ENCODE measurements at places on chromosomes 1 and 21.

GRCh38 chr1:9573723-9574122 is 15.0 kb upstream of the TMEM201 start:
- no peak for DNase-seq

DNA sequence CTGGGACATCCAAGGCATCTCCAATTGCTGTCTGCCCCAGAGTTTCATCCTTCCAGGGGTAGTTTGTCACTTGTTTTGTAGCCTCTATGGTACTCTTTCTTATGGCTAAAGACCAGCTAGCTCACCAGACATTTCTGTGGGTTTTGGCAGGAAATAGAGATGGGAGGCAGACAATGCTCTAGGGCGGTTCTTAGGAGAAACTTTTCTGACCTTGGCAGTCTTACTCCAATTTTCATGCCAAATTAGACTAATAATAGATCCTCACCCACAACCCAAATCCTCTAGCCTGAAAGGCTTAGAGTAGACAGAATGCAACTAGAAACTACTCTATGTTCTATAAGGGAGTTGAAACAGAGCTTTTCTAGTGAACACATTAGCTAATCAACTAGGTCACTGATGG is 69.8 kb downstream of the LRIG2 start:
- no peak for DNase-seq

DNA sequence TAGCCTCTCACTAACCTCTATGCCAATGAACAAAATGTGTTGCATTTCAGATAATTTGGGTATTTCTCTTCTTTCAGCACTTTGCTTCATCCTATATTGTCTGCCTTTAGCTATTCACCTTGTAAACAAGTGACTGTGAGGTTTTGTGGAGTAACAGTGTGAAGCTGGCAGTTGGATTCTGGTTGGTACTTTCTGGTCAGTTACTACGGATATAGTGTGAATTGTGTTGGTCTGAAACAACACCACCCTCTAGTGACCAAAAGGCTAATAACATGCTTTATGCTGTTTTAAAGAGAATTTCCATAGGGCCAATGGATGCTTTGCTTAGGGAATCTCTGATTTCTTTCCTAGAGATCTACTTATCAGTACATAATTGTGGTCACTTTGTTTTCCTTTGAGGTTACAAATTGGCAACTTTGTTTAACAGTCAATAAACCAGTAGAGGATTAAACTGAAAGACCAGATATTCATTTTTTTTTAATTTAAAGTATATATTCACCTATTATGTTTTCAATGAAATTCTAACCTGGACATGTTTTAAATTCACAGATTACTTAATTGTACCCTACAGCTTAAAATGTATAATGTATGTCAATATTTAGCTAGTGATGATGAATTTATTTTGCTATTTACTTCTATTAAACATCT is 2.5 kb upstream of the PTGER3 start:
- peak; percentile 24 for DNase-seq

DNA sequence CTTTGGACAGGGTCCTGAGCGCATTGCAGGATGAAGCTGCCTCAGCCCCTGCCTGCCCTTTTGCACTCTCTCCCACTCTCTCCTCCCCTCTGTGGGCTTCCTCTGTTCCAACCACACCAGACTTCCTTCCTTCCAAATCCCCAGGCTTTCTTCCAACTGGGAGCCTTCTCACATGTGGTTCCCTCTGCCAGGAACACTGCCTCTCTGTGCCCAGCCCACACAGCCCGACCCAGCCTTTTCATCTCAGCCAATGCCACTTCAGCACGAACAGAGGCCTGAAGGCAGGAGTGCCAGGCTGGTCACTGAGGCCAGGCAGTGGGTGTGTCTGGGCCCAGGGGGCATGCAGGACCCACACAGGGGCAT is 5.9 kb downstream of the SELENON start:
- no peak for DNase-seq

DNA sequence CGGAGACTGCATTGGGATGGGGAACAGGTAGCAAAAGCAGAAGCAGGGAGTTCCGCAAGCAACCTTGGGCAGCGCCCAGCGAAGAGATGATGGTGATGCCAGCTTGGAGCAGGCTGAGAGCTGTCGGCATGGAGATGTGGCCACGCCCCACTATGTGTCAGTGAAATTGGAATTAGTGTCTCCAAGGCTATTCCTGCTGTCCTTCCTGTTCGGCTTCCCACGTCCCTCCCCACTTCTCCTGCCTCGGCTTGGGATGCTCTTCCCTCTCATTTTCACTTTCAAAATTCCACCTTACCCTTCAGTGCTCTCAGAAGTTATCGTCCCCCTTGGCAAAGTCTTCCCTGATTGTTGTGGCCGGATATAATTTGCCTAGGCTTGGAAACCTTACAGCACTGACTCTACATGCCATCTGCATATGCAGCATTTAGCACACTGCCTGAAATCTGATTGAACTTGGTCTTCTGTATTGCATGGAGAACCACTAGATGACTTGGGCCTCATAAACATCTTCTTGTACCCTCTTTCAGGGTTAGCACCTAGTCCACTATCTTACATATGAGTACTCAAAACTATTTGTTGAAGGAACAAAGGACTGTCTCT is 270.7 kb upstream of the RUNX1 start:
- DNase-seq = no peak

DNA sequence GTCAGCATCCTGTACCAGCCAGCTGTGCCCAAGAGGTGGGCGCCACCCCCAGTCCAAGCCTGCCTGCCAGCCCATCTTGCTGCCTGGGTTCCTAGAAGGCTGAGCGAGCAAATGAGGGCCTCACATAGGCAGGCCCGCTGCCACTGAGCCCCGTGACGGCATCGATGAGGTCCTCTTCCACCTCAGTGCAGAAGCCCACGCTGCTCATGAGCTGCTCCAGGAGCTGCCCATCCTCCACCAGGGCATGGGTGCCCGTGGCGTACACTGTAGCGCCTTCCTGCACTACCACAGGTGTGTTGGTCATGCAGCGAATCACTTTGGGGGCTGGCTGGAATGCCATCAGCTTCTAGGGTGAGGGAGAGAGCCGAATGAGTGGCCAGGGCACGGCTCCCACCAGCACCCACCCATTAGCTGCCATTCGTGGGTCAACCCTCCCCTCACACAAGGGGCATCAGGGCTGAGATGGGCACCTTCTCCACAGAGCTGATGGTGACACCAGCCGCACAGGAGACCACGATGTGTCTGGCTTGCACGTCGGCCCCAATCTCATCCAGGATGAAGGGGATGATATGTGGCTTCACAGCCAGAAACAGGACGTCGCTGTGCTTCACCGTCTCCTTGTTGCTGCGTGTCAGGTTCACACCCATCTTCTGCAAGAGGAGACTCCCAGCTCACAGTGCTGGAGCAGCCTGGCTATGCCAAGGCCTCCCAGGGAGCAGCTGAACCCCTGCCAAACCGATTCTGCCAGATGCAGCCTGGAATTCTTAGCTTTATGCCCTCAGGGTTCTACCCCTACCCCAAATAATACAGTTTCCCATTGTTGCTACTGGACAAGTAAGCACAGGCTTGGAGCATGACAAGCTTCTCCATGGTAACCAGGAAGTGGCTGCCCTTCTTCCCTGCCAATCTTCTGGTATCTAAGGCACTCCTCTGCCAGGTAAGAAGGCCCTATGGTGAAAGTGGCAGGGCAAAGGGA is 2.0 kb downstream of the PYCR2 start:
- no peak for DNase-seq

- DNase-seq = no peak
These were observed 25.2 kb downstream of the NVL start for GRCh38 chr1:224304767-224305166.

- DNase-seq = no peak
These were observed 2.9 kb upstream of the GPR25 start for GRCh38 chr1:200869753-200870391.

- no peak for DNase-seq
These were observed 1.2 kb downstream of the S100A5 start for GRCh38 chr1:153539395-153540093.

- DNase-seq = peak; percentile 7
These were observed 26.1 kb downstream of the ZP4 start for GRCh38 chr1:237864338-237865244.

- DNase-seq = no peak
These were observed 2.1 kb upstream of the KNCN start for GRCh38 chr1:46553506-46553905.

DNA sequence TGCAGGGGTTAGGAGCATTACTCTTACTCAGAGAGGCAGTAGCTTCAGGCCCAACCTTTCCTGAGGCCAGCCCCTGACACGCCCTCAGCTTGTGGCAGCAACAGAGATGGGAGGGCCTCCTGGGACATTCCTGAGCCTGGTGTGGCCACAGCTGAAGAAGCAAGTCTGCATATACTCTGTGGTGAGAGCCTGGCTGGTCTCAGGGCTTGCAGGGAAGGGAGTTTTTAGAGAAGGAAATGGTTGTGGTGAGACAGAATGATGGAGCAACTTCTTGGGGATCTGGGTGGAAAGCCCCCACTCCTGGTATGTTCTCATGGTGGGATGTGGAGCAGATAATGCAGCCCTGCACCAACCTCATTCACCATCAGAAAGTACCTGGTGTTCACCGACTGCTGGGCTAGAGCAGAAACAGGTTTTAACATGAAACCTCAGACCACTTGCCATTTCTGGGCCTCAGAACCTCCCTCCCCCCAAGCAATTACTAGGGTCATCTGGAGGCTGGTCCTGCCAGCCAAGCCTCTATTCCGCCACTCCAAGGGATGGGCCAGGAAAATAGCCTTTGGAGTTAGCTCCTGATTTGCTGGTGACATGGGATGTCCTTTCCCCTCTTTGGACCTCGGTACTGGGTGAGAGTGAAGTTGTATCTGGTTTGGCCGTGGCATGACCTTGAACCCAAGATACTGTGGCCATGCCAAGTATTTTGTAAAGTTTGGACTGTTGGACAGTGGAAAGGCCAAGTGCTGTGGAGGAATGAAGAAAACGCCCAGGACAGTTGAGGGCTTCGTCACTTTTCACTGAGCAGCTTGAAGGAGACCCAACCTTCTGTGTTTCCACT is 28.1 kb upstream of the RNF19B start:
- peak; percentile 94 for DNase-seq

- no peak for DNase-seq
These were observed 123.2 kb downstream of the DMRTB1 start for GRCh38 chr1:53582211-53583020.

All from stimulated activated naive CD8-positive, alpha-beta T cell treated with anti-CD3 and anti-CD28 coated beads, Interleukin-15, amount 100 ng/mL, for 72 hours (primary cell).